ACHN (cell line): ENCODE measurements at places on chromosomes 3 and 15.

DNA sequence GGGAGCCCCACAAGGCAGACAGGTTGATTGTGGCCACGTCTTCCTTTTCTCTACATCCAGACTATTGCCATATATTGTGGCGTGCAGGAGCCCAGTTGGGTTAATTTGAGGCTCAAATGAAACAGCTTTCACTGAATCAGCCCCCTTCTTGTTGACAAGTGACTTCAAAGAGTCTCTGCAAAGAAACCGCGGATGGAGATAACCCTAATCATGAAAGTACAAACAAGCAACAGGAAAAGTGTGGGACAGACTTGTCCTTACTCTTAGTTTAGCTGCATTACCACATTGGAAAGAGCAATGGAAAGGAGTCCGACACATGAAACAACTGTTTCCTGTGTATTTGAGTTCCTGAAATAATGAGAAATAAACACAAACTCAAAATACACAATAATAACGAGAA is 3.3 kb downstream of the TMEM40 start:
- DNase-seq, result no peak

- DNase-seq, result no peak
These were observed 24.9 kb upstream of the BMF start for GRCh38 chr15:40133544-40133943.

DNA sequence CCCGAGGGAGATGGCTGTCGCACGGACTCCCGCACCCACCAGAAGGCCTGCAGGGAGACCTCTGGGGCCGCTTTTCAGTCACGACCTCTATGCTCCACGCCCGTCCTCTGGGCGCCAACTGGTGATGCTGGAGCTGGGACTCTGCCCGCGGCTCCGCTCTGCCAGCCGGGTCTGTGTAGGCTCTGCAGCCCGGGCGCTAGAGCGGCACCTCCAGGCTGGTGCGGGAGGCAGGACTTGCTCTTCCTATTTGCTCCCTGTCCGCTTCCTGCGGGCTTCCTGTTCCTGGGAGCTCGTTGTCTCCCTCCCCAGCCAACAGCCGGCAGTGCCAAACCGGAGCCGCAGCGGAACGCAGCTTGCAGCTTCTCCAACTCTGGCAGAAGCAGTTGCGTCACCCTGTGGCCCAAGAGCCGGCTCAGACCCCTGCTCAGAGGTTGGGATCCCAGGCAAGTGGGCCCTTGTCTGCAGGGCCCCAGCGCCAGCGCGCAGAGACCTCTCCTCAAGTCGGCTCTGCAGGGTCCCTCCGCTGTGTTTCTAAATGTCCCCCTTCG is 285.9 kb downstream of the XXYLT1 start:
- DNase-seq, result no peak

DNA sequence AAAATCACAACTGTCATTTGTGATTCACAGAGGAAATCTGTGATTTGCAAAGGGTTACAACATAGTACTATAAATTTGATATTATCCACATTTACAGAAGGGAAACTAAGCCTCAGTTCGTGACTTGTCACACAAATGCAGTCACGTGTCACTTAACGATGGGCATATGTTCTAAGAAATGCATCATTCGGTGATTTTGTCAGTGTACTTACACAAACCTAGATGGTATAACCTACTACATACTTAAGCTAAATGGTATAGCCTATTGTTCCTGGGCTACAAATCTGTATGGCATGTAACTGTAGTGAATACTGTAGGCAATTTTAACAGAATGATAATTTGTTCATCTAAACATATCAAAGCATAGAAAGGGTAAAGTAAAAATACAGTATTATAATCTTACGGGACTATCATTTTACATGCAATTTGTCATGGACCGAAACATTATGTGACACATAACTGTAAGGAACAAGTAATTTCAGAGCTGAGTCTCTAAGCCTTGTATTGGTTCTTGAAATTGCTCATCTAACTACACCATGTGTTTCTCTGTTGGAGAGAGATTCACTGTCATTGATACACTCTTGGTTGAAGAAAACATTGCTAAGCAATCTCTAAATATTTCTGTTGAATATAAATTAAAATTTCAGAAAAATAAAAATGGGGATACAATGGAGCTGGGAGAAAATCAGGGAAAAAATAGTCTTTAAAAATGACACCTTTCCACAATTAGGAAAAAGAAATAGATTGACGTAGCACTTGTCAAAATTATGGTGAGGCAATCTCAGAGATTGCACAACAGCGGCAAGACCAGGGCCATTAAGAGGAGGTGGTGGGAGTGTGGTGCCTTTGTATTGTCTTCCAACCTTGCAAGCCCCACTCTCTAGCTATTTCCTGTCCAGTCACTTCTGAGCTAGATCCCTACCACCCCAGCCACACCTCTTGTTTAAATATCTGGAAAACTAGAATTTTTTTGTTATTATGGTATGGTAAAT is 645.8 kb upstream of the TBL1XR1 start:
- DNase-seq, result no peak

GRCh38 chr3:153547970-153548369 is 385.9 kb downstream of the RAP2B start:
- no peak for DNase-seq

- no peak for DNase-seq
These were observed 236.4 kb downstream of the CDIN1 start for GRCh38 chr15:36815786-36816185.

- no peak for DNase-seq
These were observed 34.5 kb downstream of the OSBPL10 start for GRCh38 chr3:31946484-31947081.

- DNase-seq, result peak; percentile 67
These were observed 84.8 kb downstream of the PPCDC start for GRCh38 chr15:75107908-75108838.

DNA sequence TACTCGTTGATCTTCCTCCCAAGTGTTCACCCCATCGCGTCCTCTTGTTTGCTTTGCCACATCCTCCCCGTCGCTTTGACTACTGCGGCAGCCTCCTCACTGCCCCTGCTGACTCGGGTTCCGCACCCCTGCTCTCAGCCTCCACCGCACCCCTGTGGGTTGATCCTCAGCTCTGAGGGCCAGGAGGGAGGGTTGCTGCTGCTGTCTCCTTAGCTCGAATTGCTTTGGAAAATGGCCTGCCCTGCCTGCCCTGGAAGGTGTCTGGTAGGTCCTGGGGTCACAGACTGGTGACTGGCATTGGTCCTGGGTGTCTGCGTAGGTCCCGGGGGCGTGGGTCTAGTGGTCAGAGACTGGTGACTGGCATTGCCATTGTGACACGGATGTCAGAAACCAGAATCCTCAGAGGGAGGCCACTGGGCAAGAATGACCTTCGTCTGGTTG is 9.4 kb downstream of the MUC4 start:
- DNase-seq, result no peak

DNA sequence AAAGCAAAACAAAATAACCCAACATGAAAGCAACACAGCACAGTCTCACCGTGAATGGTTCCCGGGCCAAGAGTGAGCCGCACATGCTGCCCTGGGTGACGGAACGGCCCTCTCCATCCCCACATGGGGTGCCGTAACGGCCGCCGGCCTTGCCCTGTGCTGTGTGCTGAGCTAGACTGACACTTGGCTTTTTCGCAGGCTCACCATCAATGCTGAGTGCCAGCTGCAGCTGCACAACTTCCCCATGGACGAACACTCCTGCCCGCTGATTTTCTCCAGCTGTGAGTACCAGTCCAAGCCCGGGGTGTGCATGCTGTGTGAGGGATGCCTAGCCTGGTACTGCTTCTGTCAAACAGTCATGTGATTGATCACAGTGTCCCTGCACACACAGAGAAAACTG is 357.6 kb downstream of the GABRG3 start:
- DNase-seq, result no peak

DNA sequence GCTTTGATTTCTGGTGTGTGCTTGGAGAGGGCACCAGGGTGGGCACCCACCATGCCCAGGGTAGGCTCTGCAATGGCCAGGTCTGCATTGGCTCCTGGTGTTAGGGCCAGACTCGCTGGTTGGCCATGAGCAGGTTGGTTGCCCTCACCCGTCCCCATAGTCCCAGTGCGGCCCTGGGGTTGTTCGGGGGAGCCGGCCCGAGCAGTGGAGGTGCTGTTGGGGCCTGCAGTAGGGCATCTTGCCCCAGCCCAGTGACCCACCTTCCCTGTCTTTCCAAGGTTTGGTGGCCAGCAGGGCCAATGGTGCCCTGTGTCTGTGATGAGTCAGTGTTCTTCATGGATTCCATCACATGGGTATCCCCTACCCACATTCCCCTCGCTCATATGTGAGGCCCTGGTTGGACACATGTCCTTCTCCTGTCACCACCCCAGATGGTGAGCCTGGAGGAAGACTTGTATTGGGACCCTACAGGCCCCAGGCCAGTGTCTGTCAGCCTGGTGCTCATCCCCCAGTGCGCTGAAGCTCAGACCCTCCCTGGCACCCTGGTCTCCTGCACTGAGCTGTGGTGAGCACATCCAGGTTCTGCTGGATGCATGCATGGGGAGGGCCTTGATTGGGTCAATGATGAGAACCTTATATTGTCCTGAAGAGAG is 190.1 kb downstream of the UBE3A start:
- DNase-seq, result no peak

DNA sequence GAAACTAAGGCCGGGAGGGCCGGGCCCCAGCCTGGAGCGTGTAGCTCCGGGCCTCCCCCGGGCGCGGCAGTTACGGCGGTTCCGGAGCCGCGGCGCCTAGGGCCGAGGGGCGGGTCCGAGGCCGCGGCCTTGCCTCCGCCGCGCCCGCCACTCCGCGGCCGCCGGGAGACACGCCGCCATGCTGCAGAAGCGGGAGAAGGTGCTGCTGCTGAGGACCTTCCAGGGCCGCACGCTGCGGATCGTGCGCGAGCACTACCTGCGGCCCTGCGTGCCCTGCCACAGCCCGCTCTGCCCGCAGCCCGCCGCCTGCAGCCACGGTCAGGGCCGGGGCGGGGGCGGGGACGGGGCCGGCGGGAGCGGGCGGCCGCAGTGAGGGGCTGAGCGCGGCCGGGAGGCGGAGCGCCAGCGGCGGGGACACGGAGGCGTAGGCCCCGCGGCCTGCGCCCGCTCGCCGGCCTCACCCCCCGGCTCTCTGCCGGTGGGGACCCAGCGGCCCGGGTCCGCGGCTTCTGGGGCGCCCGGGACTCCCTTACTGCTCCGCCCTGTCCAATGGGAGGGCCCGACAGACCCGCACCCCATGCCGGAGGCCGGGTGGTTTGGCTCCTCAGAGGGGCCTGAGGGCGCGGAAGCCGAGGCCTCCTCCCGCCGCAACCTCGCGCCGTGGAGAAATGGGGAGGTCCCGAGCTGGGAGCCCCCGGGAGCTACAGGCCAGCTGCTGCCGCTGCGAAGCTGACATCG is at the start of gene DIS3L:
Gene DIS3L, plus strand, starts transcription at position 150 of the 738 bp plus-strand sequence. Its CDS starts 29 bp downstream, at position 179.
- DNase-seq, result peak; percentile 58

- no peak for DNase-seq
These were observed 3.9 kb downstream of the TMED3 start for GRCh38 chr15:79314811-79315210.

- no peak for DNase-seq
These were observed 31.8 kb downstream of the P3H2 start for GRCh38 chr3:190088890-190089289.

DNA sequence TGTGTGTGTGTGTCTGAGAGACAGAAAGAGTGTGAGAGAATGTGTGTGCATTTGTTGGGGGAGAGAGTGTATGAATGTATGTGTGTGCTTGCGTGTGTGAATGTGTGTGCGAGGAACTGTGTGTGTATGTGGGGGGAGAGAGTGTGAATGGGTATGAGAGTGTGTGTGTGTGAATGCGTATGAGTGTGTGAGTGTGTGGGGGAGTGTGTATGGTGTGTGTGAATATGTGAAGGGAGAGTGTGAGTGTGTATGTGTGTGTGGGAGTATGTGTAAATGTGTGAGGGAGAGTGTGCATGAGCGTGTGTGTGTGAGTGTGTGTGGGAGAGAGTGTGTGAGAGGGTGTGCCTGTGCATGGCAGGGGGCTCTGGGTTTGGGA is 79.8 kb upstream of the ABHD17C start:
- DNase-seq, result no peak

GRCh38 chr3:150790629-150791028 is 27.7 kb upstream of the SIAH2 start:
- DNase-seq, result no peak

GRCh38 chr3:192092388-192093005 is 631.5 kb downstream of the PYDC2 start:
- DNase-seq, result no peak

GRCh38 chr3:180875124-180875698 is 37.3 kb upstream of the FXR1 start:
- DNase-seq, result no peak

GRCh38 chr15:69609176-69609575 is 156.6 kb downstream of the RPLP1 start:
- no peak for DNase-seq

DNA sequence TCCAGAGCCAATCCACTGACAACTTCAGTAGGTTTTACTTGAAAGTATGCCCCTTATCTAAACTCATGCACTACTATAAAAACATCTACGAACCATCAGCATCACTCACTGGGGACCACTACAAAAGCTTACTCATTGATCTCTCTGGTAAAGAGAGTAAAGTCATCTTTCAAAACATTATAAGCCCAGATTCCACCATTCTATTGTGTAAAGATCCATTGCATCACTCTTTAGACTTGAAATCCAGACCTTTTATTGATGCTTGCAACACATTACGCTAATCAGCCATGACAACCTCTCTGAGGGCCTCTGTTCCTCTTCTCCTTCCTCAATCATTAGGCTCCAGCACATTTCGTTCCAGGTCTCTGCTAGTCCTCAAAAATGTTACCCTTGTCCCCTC is 248.9 kb upstream of the WNT5A start:
- no peak for DNase-seq

DNA sequence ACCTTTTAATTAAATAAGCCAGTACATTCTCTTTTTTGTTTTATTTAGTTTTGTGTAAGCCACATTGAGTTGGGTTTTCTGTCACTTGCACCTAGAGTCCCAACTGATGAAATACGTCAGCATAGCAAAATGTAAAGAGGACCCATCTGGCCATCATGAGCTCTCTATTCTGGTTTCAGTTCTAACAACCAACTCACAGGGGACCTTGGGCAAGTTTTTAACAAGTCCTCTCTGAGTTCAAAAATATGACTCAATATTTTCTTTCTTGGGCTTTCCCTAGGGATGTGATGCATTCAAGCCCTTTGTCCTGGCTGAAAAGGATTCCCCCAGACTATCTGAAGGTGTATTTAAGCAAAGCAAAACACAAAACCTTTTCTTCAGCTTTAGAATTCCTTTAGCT is 32.9 kb downstream of the PLCH1 start:
- DNase-seq, result no peak

GRCh38 chr3:72519946-72520604 is 328.2 kb downstream of the SHQ1 start:
- no peak for DNase-seq

GRCh38 chr3:188378786-188379185 is 224.8 kb downstream of the LPP start:
- DNase-seq, result no peak

- no peak for DNase-seq
These were observed 327.0 kb downstream of the FEZF2 start for GRCh38 chr3:62046326-62046725.
